Activated T-cell treated with anti-CD3 and anti-CD28 coated beads, Interleukin-2, amount 50 U/mL, for 4 hours (primary cell): ENCODE measurements at places on chromosomes 5 and 9. TPM values are rescaled to one million over a fixed set of nuclear protein-coding genes. Genes with fewer than 3 reads are reported as not detected.

The PHF19 gene
- total RNA-seq, result 59.2 TPM

The SLC27A6 gene
- total RNA-seq, result not detected

The FAXDC2 gene
- total RNA-seq, result 0.40 TPM

The PRR7 gene
- 14.2 TPM for total RNA-seq

The BASP1 gene
- total RNA-seq, result 4.3 TPM

The ANXA2R gene
- 3.5 TPM for total RNA-seq

The STPG3 gene
- not detected for total RNA-seq

The SH3GLB2 gene
- 37.5 TPM for total RNA-seq

The TRIM7 gene
- total RNA-seq, result 2.1 TPM

The SLC6A18 gene
- total RNA-seq, result not detected

The ZNF483 gene
- total RNA-seq, result 1.8 TPM

The LMX1B gene
- not detected for total RNA-seq

The ASS1 gene
- 1.4 TPM for total RNA-seq

The OLFML2A gene
- total RNA-seq, result not detected

The SPATA6L gene
- total RNA-seq, result 0.50 TPM

The FAM81B gene
- not detected for total RNA-seq

The HINT2 gene
- 31.9 TPM for total RNA-seq

The VLDLR gene
- 3.0 TPM for total RNA-seq

The RPL7A gene
- total RNA-seq, result 3,573 TPM

The PIP5KL1 gene
- 2.3 TPM for total RNA-seq

The ADAMTS2 gene
- total RNA-seq, result 0.05 TPM
